Muscle of arm (tissue), 14 donors: ENCODE measurements at places on chromosomes 3 and 15.

GRCh38 chr3:61158667-61159066 lies 92.6 kb downstream of the FHIT start:
- DNase-seq = no peak

GRCh38 chr3:73484656-73485248 lies 140.0 kb downstream of the PDZRN3 start:
- DNase-seq = no peak

- no peak for DNase-seq
Observed at GRCh38 chr3:130907966-130908365, 14.1 kb downstream of the ATP2C1 start.

DNA sequence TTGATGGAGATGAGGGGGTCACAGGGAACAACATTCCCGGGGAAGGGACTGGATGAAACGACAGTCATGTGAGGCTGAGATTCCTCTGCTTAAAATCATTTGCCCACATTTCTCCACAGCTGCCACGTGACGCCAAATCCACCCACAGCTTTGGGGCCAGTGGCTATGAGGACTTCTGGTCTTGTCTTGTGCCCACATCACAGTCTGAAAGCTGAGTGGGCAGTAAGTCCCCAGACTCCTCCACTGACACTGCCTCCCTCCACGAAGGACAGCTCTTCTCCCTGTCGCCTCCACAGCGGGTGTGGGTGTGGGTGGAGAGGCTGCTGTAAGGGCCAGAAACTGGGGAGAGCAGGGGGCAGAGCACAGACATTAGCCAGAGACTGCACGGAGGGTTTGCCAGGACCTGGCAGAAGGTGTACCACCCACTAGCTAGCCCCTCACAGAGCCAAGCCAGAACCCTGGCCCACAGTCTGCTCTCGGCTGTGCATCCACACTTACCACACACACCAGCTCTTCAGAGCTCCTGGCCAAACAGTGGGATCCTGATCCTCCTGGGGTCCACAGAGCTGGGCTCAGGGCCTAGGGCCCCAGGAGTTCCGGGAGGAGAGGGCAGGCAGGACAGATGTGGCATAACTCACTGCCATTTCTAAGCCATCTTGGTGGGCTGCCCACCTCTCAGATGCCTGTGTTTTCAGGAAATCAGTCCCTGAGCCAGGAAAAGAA lies 24.2 kb downstream of the RAB6B start:
- DNase-seq = no peak

GRCh38 chr15:29045717-29046116 lies 159.9 kb downstream of the APBA2 start:
- no peak for DNase-seq
